ENCODE measurements at places on chromosomes 7 and 10.

- DNase-seq, result no peak
These were observed 10.6 kb downstream of the NACAD start for GRCh38 chr7:45078125-45078681.

DNA sequence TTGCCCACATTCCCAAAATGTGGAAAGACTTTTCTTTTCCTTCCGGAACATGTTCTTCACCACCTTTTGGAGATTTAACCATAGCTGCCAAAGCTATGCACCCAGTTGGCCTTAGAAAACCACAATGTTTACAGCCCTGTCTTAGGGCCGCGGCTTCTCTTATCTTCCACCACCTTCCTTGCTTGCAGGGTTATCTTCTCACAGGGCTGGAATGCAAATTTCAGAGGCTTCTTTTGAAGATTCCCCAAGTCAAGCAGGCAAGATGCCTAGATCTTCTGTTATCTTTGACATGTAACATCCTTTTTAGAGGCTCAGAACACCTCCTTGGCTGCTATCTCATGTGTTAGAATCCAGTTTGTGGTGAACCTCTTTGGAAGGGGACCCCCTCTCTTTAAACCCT lies 11.1 kb downstream of the KCTD7 start:
- no peak for DNase-seq

- no peak for DNase-seq
These were observed 49.4 kb upstream of the LRRN3 start for GRCh38 chr7:111041577-111041976.

DNA sequence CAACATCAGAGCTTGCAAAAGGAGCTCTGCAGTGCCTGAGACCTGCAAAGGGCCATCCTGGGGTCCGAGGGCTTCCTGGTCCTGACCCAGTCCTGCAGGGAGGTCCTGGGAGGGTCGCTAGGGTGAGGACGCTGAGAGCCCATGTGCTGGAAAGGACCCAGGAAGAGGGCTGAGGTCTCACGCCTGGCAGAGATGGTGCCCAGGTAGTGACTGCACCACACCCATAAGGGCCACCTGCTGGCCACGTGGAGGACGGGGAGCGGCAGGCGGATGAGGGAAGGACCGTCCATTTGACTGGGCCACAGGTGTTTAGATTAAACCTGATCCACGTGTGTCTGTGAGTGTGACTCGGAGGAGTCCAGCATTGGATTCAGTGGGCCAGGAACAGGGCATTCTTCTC lies 392.8 kb downstream of the DNAJB6 start:
- DNase-seq, result no peak
